ENCODE measurements at places on chromosomes 4 and X. TPM values are rescaled to one million over a fixed set of nuclear protein-coding genes. Genes with fewer than 3 reads are reported as not detected.

Gene SYTL5
- total RNA-seq = 0.69 TPM

GRCh38 chr4:47747846-47748494 is 89.9 kb downstream of the CORIN start:
- DNase-seq = no peak

- no peak for DNase-seq
Measured at GRCh38 chrX:45437186-45437585, 236.5 kb upstream of the DIPK2B start.

DNA sequence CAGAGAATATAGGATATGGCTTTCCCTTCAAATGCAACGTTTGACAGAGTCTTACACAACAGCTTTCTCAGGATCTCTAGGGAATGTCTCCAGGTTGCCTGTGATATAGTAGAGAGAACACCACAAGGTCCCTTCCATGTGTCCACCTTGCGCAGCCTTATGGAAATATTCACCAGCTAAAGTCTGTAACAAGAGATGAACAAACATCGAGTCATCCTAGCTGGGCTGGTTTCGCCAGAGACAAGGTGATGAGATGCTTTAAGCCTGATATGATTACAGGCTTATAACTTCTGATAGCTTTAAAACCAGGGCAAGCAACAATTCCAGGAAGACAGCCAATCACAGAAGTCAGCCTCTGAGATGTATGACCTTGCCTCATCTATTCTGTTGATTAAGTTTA is 83.8 kb downstream of the SEL1L3 start:
- DNase-seq = no peak

Gene TREX2
- 1.4 TPM for total RNA-seq

Gene RBMXL3
- not detected for total RNA-seq

- DNase-seq = no peak
Measured at GRCh38 chr4:143667461-143667860, 33.0 kb downstream of the FREM3 start.

- no peak for DNase-seq
Measured at GRCh38 chrX:121569609-121570008, 522.2 kb downstream of the GLUD2 start.

DNA sequence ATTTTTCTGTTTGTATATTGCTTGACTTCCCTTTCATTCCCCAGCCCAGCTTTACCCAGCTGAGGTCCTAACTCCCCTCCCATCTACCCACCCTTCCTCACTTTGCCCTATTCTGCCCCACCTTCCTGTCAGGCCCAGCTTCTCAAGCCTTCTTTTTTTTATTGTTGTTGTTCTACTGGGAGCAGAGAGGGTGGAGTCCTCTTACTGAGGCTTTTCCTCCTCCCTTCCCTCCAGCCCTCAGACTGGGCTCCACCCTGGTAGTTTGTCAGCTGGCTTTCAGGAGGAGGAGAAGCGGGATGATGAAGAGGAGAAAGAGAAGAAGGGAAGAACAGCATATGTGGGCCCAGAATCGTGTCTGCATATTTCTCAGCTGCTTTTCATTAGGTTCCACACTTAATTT is 3.2 kb upstream of the KLF8 start:
- DNase-seq = peak; percentile 43

GRCh38 chr4:7647600-7648543 is 213.1 kb upstream of the PSAPL1 start:
- DNase-seq = peak; percentile 71

Gene PAQR3
- 11.4 TPM for total RNA-seq

DNA sequence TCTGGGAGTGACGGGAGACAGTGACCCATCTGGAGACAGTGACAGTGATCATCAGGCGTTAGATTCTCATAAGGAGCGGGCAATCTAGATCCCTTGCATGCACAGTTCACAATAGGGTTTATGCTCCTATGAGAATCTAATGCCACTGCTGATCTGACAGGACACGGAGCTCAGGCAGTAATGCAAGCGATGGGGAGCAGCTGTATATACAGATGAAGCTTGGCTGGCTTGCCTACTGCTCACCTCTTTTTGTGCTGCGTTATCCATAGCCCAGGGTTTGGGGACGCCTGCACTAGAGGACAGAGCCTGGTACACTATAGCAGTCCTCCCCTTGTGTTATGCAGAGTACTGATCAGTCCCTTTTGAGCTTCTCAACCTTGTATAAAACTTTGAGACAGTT is 23.5 kb downstream of the NFKB1 start:
- no peak for DNase-seq

DNA sequence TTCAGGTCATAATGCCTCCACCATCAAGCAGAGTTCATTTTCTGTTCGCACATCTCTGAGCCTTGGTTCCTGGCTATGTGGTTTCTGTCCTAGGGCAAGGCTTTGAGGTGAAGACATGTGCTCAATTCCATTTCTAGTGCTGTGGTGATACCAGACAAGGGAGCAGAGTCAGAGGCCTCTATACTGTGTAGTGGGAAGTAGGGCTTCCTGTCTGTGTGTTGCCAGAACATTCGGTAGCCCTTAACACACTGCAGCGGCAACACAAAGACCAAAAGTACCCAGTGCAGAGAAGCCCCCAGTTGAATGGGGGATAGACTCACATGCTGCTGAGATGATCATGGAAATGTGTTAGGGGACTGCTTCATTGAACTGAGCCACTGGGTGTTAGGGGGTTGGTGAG is 56.4 kb downstream of the STARD8 start:
- no peak for DNase-seq

DNA sequence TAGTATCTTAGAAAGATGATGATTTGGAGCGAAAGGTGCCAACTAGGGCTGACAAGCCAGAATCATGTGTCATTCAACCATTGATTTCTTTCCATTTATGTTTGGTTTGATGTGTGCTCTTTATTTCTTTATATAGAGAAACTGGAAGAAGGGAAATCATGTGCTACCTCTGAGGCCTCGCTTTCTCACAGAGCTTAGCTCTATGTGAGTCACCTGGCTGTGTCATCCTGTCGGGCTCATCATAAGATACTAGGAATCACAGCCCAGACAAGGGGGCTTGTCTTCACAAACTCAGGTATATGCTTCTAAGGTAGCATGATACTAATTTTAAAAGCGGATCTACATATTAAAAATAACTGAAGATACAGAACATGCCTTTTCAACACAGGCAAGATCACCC is 81.7 kb upstream of the GPM6B start:
- no peak for DNase-seq

- no peak for DNase-seq
Measured at GRCh38 chr4:109007976-109008375, 245.1 kb upstream of the ETNPPL start.

DNA sequence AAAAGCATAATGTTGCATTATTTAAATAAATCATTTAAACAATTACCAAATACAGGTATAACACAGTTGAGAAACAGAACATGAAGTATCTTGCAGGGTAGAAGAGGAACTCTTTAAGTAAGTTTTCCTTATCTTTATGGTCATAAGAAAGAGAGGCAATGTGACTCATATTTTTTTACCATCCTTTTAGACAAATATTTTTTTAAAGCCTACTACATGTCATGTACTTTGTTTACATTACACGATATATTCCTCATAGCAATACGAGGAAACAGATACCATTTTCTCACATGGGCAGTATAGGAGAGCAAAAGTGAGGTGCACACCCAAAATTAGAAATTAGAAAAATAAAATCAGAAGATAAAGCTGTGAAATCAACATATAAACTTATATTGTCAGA is 49.3 kb upstream of the EPHA5 start:
- DNase-seq = no peak

Gene GABRG1
- total RNA-seq = not detected

- DNase-seq = peak; percentile 46
Measured at GRCh38 chrX:20530406-20530921, 263.8 kb upstream of the RPS6KA3 start.

- DNase-seq = no peak
Measured at GRCh38 chrX:108415146-108415545, 23.1 kb downstream of the COL4A6 start.

DNA sequence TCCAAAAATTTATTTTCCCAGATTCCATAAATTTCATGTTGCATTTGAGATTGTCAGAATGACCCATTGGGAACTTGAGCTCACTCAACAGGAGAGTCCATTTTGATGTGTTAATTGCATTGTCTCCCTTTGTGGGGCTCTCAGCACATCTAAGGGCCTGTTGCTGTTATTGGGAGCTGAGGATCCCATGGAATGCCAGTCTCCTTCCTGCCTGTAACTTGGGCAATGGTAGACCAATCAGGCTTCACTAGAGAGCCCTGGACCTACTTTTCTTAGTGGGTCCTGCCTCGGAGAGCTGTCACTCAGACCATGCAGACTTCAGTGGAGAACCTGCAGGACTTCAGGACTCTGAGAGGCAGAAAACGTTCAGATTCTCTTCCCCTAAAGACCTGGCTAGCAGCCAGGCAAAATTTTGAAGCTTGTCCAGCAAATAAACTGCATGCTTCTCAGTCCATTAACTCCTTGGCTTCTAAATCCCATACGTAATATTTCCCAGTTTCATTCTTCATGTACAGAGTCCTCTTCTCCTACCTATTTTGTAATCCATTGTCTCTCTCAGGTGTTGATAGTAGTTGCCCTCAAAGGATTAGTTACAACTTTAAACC is 25.1 kb downstream of the OCRL start:
- DNase-seq = peak; percentile 68

GRCh38 chr4:5865896-5866599 is 26.8 kb downstream of the CRMP1 start:
- no peak for DNase-seq

DNA sequence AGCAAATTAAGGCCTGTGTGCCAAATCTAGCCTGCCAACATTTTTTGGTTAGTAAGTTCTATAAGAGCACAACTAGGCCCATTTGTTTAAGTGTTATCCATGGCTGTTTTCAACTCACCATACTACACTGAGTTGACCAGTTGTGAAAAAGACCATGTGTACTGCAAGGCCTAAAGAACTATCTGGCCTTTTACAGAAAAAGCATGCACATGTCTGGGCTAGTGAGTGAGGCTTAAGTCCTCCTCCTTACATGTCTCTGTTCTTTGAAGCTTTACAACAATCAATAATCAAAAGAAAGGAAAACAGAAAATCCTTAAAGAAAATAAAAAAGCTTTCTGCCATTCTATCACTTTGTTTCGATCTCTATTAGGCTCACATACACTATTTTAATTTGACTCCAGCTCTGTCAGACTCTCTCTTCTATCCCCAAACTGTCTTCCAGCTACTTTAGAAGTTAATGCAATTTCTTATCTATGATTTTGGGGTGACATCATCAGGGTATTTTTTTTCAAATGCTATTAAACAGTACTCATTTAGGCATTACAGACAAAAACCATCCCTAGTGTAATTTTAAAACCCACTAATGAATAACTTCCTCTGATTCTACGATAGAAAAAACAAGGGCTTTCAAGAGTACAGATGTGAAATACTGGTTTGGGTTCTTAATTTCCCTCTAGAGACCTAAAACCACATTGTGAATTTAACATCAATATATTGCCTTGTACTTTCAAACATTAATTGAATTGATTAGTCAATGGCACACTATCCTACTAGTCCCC is 161.8 kb downstream of the MAB21L2 start:
- no peak for DNase-seq

GRCh38 chrX:28854637-28855036 is 267.4 kb downstream of the IL1RAPL1 start:
- no peak for DNase-seq

DNA sequence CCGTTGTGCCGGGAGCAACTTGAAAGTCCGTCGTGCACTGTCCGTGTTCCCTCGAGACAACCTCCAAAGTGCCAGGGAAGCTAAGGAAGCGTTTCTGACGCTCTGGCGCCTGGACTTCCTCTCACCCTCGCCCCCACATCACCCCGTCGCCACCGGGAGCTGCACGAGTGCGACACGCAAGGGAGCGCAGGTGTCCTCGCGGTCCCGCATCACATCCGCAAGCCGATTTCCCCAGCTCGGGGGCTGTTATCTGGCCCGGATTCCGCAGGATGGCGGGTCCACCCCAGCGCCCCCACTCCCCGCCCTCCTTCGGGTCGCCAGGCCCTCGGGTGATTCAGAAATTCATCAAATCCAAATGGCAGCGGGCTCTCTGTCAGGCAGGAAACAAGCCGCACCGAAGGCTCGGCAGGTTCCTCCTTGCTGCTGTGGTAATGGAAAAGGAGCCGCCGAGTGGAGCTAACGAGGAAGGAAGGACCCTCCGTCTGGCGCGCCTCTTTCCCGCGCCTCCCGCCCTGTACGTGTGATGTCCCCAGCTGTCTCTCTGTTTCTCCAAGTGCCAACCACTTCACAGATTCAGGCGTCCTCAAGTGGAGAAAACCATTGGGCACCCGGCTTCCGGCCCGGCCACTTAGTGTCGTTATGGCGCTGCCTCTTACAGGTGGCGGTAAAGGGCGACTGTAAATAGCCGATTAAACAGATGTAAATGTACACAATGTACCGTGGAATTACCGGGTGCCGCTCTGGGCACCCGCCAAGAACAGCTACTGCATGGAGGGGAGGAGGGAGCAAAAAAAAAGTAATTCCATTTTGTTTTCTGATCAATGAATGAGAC is 921 bp upstream of the SETD7 start:
- peak; percentile 77 for DNase-seq

DNA sequence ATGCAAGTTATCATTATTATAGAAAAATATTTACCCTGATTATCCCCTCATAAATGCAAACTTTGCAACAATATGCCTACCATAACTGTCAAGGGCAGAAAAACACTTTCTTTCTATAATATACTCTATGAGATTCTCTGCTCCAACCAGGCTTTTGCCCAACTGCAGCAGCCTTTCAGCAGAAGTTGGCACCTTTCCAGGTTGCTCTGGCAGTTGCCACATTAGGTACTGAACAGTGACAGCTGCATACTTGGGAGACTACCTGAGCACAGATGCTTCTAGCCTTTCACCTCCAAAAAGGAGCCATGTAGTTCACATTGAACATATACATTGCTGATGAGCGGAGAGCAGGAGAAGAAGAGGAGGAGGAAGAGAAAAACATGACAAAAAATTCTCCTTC is 69.5 kb upstream of the BRWD3 start:
- DNase-seq = no peak

Gene GPRIN3
- 15.2 TPM for total RNA-seq

- DNase-seq = no peak
Measured at GRCh38 chrX:36218801-36219200, 299.3 kb downstream of the CFAP47 start.

- DNase-seq = no peak
Measured at GRCh38 chrX:46117234-46117633, 428.0 kb downstream of the ZNF674 start.

DNA sequence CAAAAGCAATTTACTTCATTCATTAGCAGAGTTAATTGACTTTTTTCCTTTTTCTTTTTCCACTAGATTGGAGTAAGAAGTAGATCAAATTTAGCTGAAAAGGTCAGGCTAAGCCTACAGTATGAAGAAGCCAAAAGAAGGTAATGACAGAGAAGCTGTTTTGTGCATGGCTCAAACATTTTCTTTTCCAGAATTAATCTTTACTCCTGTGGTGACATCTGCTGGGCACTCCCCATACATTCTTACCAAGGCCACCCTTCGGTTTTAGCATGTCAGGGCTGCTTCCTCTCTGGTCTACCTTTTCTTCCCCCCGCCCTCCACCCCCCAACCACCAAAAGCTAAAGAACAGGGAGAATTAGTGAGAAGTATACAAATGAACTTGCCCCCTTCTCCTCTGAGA is 70.2 kb downstream of the CLDN22 start:
- peak; percentile 76 for DNase-seq
